ENCODE measurements at places on chromosomes 13 and 19.

- DNase-seq: no peak
Observed at GRCh38 chr19:8421484-8422461, 8.7 kb downstream of the MARCHF2 start.

GRCh38 chr13:95533545-95534160 is 18.9 kb upstream of the CLDN10 start:
- DNase-seq: no peak

DNA sequence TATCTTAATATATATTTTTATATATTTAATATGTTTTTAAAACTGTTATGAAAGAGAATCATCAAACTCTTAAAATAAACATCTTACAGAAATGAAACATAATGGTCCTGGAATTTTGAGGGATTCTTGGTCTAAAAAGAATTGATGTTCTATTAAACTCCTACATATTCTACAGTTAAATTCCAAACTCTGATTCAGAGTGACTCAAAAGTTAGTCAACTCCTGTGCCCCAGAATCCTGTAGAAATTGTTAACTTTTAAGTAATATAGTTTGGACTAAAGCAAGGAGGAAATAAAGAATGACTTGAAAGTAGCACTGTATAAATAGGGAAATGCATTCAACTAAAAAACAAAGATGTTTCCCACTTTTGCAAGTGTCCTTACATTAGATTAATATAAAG is 47.7 kb downstream of the FNDC3A start:
- DNase-seq: no peak

DNA sequence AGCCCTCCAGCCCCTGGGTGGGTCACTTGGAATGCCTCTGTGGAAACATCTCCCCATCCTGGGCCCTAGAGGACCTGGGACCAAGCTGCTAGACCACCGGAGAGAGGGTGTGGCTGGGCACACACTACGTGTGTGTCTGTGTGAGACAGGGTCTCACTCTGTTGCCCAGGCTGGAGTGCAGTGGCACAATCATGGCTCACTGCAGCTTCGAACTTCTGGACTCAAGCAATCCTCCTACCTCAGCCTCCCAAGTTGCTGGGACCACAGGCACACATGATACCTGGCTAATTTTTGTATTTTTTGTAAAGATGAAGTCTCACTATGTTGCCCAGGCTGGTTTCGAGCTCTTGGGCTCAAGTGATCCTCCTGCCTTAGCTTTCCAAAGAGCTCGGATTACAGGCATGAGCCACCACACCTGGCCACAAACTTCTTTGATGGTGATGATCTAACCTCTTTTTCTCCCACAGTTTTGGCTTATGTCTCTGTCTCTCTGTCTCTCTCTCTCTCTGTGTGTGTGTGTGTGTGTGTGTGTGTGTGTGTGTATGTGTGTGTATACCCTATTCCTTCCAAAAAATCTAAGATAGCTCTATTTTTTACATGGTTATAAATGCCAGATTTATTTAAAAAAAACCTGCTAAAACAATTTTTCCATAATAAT is 32.1 kb upstream of the SLC7A9 start:
- DNase-seq: no peak

- DNase-seq: no peak
Observed at GRCh38 chr19:52007451-52007805, 583 bp downstream of the ZNF615 start.

GRCh38 chr13:44140146-44140545 is 233.5 kb upstream of the SERP2 start:
- no peak for DNase-seq

- DNase-seq: no peak
Observed at GRCh38 chr19:18869781-18870530, 26.0 kb downstream of the CERS1 start.

GRCh38 chr13:24172071-24172470 is 11.6 kb downstream of the SPATA13 start:
- DNase-seq: no peak

DNA sequence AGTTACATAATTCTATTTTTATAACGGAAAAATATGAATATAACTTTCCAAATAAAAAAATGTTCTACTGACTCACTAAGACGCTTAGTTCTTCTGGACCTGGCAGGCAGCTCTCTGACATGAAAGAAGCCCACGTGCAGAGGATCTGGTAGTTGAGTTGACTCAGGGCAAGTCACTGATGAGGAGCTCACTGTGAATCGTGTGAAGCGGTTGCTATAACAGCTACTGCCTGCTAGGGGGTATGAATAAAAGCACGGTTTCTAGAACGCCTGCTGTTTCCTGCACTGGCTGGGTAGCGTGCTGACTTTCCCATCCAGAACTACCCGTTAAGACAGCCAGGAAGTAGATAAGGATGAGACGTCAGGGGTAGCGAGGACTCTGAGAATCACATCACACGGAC is 54.7 kb upstream of the WASF3 start:
- no peak for DNase-seq

DNA sequence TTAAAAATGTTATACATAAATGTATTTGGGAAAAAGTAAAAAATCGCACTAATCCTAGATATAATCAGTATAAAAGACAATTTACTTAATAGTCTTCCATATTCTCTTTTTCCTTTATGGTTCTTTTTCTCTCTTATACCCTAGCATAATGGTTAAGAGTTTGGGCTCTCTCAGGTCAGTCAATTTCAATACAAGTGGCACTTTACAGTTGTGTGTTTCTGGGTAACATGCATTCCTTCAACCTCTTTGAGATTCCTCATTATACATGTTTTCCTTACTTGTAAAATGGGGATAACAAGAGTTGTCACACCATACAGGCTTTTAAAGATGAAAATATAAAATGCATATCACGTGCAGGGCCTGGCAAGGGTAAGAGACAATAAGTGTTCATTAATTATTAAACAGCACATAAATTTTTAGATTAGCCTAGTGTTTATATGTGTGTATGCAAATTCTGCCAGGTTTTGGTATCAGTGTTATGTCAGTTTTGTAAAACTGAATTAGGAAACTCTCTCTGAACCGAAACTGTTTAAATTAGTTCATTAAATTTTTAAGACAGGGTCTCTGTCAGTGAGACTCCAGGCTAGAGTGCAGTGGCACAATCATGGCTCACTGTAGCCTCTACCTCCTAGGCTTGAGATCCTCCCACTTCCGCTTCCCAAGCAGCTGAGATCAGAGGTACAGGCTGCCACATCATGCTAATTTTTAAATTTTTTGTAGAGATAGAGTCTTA is 49.8 kb downstream of the ELF1 start:
- no peak for DNase-seq

Measured in D721Med (cell line).